ENCODE measurements at places on chromosomes 2 and 18.

GRCh38 chr2:200845194-200845593, 19.3 kb downstream of the CLK1 start:
- DNase-seq: no peak

DNA sequence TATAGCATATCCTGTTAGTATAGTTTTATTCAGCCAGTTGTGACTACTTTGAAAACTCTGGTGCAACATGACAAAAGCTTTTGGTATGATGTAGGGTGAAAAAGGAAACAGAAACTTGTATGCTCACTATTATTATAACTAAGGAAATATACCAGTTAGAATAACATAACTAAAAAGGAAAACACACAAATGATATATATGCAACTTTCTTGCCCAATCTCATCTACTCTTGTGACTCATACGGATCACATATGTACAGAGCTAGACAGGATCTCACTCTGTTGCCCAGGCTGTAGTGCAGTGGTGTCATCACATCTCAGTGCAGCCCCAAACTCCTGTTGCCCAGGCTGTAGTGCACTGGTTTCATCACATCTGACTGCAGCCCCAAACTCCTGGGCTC, 12.4 kb upstream of the TLK1 start:
- DNase-seq: no peak

DNA sequence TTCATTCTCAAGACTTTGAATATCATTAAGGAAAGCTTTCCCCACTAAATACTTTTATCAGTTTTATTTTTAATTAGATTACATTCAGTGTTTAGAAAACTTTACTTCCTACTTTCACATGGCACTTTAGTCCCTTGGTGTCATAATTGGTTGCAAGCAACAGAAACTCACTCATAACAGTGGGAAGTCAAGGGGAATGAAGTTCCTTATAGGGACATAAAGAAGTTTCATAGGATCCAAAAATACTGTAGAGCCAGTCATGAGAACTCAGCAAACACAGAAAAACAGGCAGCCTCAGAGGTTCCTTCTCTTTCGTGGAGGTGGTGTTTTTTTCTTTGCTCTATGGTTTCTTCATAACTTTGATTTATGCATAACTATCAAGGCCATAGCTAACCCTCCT, 809.0 kb downstream of the BCL11A start:
- DNase-seq: no peak

GRCh38 chr2:42127425-42128424, 41.4 kb upstream of the EML4 start:
- DNase-seq: no peak

DNA sequence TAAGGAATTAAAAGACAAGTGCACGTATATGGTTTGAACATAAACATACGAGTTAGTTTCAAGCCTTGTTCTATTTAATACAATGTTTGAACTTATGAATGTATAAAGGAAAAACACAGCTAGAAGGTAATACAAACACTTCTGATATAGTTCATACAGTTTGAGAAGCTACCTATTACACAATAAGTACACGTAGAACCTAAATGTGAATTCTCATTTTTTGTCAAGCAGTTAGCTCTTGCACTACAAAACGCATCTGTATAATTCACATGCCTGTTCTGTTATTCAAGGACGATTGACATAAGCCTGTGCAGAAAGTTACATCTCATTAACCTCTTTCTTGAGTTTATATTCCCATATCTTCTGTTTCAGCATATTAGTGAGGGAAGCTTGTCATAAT, 2.7 kb downstream of the LRP1B start:
- no peak for DNase-seq

DNA sequence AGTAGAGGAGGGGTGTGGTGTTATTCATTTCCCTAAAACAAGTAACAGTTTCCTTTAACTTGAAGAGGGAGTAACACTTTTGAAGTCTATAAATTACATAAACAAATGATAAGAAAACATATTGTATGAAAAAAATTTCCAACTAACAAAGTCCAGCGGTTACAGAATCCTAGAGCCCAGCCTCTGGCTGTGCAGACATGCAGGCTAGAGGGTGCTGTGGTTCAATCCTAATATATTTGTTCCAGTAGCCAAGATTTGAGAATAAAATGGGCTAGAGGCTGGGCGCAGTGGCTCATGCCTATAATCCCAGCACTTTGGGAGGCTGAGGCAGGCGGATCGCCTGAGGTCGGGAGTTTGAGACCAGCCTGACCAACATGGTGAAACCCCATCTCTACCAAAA, 56.9 kb downstream of the WDR75 start:
- DNase-seq: no peak

DNA sequence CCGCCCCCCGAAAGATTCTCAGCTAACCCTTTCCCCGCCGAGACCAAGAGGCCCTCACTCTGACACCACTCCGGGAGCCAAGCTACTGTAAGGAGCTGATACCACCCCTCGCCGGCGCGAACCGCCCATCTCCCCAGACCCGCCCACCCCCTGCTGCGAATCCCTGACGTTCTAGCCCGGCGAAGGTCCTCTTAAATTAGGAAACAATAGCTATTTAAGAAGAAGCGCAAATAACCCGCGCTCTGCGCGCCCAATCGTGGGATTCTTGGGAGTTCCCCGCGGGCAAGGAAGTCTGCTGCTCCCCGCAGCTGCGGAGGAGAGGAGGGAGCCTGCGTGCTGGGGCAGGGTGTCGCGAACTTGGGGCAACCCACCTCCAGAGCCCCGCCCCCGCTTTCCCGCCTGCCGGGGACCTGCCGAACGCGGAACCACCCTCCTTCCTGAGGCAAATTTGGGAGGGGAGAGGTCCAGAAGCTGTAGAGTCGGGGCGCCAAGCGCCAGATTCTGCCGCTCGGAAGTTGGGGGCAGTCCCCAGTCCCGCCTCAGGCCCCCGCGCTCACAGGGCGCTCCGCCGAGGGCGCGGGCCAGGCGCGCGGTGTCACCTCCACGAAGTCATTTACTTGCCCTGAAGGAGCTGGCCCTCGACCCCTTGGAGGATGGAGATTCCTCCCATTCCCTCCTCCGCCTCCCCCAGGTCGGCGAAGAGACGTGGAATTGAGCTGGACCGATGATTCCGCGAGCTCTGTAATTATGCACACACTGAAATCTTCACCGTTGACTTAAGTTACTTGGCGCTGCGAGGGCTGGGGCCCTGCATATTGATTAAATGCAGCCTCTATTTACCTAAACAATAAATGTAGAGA, 8.4 kb upstream of the SP9 start:
- DNase-seq: no peak

- no peak for DNase-seq
Observed at GRCh38 chr2:38602136-38602731, 494 bp downstream of the HNRNPLL start.

DNA sequence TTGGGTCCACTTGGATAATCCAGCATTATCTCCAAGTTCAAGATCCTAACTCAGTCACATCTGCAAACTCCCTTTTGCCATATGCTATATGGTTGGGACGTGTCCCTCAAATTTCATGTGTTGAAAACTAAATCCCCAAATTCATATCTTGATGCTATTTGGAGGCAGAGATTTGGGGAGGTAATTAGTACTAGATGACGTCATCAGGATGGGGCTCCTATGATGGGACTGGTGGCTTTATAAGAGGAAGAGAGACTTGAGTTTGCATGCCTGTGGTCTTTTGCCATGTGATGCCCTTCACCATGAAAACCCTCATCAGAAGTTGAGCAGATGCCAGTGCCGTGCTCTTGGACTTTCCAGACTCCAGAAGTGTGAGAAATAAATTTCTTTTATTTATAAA, 16.8 kb upstream of the SMAD4 start:
- DNase-seq: no peak

DNA sequence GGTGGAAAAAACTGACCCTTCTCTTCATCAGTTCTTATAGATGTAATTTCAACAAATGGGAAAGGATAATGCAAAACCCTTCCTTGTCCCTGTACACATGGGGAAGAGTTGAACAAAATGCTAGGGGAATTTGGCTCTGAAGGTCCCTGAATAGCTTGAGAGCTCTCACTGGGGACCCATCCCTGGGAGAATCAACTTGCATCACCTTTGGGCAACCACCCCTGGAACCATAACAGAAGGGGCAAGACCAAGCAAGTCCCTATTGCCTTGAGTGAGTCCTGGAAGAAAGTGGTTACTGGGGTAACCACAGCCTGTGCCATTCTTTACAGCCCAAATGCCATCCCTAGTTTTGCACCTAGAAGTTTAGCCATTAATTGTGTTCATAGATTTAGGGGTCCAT, 52.2 kb upstream of the B3GNT2 start:
- no peak for DNase-seq

- no peak for DNase-seq
Observed at GRCh38 chr2:63651356-63651755, 62.6 kb downstream of the MDH1 start.

DNA sequence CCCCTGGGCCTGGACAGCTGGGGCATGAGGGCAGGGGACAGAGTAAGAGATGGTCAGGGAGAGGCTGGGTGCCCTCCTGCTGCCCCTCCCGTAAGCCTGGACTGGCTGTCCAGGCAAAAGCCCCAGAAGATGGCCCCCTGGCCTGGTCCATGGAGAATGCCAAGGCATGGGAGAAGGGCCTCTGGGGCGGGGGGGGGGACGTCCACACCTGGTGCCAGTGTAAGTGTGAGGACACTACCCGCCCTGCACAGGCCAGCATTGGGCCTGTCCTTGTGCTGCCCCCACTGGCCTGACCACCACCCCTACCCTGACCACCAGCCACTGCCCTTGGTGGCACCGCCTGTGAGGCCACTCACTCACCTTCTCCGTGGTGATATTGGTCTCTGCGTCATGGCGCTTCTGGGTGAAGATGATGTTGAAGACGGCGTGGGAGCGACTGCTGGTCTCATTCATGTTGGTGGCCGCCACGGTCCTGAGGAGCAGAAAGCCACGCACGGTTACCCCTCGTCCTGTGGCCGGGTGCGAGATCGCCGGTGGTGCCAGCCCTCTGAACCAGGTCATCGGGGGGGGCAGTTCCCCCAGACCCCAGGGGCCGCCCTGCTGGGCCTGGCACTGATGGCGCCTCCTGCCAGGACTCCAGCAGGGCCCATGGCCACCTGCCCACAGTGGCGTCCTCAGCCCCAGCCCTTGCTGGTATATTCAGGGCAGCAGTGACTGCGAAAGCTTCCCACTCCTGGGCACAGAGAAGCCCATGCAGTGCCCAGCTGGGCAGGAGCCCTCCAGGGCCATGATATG, 35.2 kb downstream of the KIF1A start:
- no peak for DNase-seq

DNA sequence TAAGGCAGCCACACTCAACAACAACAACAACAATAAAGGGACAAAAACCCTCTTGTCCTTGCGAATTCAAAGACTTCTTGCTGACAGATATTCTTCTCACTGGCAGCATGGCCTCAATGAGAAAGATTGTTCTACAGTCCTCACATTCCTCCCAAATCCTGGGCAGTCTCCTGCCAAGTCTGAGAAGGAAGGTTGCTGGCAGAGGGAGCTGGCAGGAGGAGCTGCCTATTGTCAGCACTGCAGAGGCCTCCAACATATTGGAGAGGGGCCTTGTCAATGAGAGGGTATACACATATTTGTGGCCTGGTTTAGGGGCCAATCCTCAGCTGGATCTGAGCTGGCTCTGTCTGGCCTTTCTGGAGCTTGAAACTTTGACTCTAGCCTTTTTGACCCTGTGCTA, 63.5 kb downstream of the LAMA3 start:
- DNase-seq: no peak

GRCh38 chr2:234324116-234324515, 172.8 kb downstream of the ARL4C start:
- DNase-seq: no peak

GRCh38 chr2:157024129-157024528, 233.4 kb upstream of the GALNT5 start:
- DNase-seq: no peak

- no peak for DNase-seq
Observed at GRCh38 chr2:47089083-47089464, 66.0 kb downstream of the STPG4 start.

GRCh38 chr18:9753846-9754245, 45.7 kb downstream of the RAB31 start:
- DNase-seq: no peak

DNA sequence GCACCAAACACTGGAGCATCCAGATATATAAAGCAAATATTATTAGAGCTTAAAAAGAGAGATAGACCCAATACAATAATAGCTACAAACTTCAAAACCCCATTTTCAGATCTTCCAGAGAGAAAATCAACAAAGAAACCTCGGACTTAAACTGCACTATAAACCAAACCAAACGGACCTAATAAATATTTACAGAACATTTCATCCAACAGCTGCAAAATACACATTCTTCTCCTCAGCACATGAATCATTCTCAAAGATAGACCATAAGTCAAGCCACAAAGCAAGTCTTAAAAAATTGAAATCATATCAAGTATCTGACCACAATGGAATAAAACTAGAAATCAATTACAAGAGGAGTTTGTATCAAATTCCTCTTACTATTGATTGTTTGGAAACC, 140.2 kb upstream of the OTOS start:
- no peak for DNase-seq

GRCh38 chr2:12931186-12931844, 214.6 kb downstream of the TRIB2 start:
- DNase-seq: no peak

DNA sequence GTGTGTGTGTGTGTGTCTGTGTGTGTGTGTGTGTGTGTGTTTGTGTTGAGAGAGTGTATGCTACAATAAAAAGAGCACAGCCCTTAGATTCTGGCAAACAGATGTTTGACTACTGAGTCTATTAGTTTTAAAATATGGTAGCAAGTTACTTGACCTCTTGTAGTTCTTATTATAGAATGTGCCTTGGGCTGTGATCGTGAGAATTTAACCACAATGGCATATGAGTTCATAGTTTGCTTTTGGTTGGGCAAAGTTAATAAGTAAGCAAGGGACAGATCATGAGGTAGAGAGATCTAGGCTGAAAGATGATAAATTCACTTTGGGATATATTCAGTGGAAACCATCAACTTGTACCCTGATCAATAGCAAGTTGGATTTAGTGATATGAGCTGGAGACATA, 334.3 kb upstream of the VWC2L start:
- DNase-seq: no peak

GRCh38 chr2:178016612-178017011, 56.0 kb downstream of the PDE11A start:
- DNase-seq: no peak

GRCh38 chr2:145431181-145431951, 911.4 kb upstream of the ZEB2 start:
- no peak for DNase-seq

GRCh38 chr2:222731201-222731621, 59.8 kb downstream of the MOGAT1 start:
- DNase-seq: no peak

DNA sequence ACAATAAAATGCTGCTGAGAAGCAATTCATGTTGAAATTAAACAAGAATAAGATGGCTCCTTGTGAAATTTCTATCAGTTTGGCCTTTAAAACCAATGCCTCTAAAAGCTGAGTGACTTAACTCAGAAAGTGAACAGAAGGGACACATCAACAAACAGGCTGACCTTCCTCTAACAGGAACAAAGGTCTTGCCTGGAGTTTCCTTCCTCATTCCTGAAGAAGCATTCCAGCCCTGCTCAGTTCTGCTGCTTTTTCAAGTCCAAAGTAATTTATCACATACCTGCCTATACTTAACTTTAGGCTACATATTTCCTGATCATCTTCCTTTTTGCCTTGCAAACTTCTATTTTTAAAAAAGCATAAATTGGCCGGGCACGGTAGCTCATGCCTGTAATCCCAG, 14.1 kb downstream of the PTRHD1 start:
- DNase-seq: no peak

- DNase-seq: no peak
Observed at GRCh38 chr2:176378323-176378722, 109.1 kb downstream of the MTX2 start.
